ENCODE measurements at places on chromosomes 16 and 17.

DNA sequence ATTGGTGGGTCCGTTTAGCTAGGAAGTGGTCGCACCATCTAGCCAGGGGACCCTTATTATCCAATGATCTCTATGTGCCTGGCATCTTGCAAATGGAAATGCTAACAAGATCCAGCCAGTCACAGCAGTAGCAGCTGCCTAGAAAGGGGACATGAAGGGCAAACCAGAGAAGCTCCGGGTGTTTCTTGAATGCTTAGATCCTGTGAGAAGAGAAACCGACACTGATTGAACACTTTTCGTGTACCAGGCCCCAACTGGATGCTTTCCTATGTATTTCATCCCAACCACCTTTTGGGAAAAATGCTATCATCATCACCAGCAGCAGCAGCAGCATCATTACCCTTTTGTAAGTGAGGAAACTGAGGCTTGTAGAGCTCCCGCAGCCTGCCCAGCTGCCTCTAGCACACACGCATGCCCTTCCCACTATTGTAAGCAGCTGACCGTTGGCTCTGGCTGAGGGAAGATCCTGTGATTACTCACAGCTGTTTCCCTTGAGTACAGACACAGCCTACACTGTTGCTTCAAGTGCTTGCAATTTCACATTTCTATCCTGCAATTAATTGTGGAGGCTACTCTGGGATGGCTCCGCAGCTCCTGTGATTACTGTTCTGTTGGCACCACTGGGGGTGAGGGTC lies 180.7 kb upstream of the CACNG5 start:
- no peak for DNase-seq

GRCh38 chr17:15232517-15232915 lies 32.6 kb downstream of the PMP22 start:
- DNase-seq = no peak

DNA sequence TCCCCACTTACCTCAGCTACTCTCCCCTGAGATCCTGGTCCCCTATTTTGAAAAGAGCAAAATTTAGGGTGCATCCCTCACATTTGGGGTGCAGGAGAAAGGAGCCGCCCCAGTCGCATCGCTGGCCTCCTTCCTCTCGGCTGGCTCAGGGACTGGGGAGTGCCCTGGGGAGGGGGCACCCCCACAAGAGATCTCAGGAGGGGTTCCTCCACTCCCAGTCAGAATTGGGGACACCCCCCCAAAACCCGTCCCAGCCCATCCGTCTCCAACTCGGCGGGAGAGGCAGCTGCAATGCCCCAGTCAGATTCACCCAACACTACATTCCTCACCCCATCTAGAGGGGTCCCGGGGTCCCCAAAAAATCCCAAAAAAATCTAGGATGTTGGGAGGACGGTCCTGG lies 3.5 kb upstream of the BCL6B start:
- no peak for DNase-seq

- DNase-seq = no peak
These were observed 348.2 kb downstream of the CDH11 start for GRCh38 chr16:64773638-64774037.

DNA sequence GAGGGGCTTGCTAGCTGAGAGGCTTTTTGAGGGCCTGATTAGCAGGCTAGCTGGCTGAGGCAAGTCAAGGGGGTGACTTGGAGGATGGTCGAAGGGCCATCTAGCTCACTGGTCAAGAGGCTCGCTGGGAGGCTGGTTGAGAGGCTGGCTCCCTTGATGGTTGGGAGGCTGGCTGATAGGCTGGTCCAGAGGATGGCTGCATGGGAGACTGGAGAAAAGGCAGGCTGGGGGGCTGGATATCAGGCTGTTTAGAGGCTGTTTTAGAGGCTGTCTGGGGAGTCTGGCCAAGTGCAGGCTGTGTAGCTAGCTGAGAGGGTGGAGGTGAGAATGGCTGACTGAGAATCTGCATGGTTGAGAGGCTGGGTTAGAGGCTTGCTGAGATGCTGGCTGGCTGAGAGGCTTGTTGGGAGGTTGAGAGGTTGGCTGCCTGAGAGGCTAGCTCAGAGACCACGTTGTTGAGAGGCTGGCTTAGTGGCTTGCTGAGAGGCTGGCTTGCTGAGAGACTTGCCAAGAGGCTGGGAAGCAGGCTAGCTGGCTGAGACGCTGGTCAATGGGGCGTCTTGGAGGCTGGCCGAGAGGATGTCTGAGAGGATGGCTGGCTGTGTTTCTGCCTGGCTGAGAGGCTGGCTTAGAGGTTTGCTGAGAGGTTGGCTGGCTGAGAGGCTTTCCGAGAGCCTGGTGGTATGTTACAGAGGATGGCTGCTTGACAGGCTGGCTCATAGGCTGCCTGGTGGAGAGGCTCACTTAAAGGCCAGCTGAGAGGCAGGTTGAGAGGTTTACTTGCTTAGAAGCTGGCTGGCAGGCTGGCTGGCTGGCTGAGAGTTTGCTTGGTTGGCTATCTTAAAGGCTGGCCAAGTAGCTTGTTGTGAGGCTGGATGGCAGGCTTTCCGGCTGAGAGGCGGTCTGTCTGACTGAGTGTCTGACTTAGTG lies 36.6 kb upstream of the ACSM2B start:
- no peak for DNase-seq

- DNase-seq = no peak
These were observed 527 bp downstream of the UNC45B start for GRCh38 chr17:35148144-35148543.

GRCh38 chr17:76255801-76256429 lies 9.2 kb upstream of the UBALD2 start:
- DNase-seq = no peak

- DNase-seq = no peak
These were observed 893 bp upstream of the ODF4 start for GRCh38 chr17:8338753-8339140.

DNA sequence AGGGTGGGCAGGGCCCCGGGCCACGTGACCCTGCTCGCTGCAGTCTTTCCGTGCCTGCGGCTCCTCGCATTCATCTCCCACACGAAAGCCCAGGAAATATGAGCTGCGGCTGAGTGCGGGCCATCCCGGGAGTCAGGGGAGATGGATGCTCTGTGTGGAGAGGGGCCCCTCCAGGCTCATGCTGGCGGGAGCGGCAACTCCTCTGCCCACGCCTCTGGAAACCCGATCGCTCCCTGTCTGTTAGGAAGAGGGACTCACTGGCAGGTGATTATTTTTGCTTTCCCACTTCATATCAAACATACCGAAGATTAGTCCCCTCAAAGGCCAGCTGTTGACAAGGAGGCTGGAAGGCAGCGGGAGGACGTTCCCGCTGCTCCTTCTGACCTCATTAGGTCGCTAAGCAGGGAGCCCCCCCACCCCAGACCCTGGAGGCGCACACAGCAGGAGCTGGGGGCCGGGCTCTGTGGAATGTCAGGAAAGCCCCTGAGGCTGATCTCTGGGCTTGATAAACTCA lies 228.5 kb downstream of the FOXL1 start:
- no peak for DNase-seq

- no peak for DNase-seq
These were observed 17.6 kb upstream of the HELZ start for GRCh38 chr17:67262435-67263117.

GRCh38 chr17:30961209-30962188 lies 9.3 kb upstream of the RNF135 start:
- DNase-seq = no peak

DNA sequence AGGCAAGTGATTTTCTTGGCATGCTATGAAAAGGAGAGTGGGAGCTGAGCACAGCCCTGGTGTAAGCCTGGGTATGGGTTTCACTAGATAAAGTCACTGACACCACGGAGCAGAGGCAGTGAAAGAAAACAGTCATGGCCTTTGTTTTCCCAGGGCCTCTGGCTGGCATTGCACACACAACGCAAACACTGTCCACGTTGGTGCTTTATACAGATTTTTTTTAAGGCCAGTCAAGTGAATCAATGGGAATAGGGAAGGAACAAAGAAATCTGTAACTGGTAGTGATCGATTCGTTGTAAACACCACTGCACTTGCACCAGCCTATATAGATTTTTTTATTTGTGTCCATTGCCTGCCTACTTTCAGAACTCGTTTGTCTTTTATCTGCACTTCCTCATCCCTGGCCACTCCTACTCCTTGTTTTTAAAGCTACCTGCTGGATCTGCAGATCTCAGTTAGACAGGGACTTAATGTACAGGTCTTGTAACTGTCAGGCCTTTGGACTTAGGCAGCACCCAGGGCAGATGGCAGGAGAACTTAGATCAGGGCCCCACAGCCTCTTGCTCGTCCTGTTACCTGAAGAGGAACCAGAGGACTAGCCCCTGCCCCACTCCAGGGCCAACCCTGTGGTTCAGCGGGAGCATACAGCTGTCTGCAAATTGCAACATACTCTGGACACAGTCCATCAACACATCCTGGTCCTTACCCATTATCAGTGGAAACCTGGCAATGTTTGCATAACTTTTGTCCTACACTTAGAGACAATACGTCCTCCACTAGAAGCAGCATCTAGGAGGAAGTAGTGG lies 10.6 kb upstream of the TMIGD1 start:
- peak; percentile 37 for DNase-seq

- no peak for DNase-seq
These were observed 4.0 kb upstream of the ZC3H18 start for GRCh38 chr16:88566158-88566557.

GRCh38 chr16:2795395-2796143 lies 2.7 kb upstream of the PRSS41 start:
- no peak for DNase-seq

DNA sequence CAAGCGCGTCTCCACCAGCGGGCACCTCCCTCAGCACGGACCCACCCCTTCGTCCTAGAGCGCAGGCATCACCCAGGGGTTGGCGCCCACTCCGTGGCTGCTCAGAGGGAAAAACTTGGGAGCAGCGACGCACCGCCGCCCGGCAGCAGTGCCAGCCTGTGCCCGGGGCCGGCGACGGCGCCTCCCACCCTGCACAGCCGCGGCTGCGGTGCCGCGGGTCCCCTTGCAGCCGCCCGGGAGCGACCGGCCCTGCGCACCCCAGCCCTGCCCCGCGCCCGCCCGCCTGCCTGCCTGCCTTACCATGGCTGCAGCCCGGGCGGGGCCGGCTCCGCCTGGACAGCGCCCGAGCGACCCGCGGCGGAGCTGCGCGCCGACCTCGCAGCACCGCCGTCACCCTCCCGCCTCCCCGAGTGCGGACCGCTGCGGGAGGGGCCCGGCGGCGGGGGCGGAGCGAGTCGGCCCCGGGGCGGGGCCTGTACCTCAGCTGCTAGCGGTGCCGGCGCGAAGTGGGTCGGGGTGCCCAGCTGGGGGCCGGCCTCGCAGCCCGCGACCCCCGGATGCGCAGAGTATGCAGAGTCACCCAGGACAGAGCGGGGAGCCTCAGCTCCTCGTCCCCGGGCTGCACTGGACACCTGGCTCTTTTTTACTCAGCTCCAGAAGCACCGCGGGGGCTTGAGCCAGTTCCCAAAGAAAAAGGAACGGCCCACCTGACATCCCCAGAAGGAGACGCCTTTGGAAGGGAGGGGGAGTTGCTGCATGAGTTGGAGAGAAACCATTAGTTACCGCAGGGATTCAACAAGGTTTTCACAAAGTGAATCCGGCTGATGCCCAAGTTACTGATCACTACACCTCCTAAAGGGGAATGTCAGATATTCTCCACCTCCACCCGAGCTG lies 17.5 kb upstream of the MTMR4 start:
- DNase-seq = no peak

DNA sequence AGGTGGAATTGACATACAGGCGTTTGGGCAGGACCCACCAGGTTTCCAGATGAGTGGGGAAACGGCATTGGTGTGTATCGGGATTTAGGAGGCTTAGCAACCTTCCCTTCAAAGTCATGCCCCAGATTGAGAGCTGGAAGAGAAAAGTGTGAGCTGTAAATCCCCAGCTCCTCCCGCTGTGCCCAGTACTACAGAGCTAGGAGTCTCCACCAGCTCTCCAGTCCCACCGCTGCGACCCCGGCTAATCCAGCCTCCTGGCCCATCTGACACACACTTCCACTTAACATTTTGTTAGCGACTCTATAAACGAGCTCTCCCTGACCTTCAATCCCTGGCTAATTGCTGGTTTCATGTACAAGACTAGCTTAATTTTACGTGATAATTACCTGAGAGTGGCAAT lies 29.9 kb upstream of the LHX1 start:
- no peak for DNase-seq

DNA sequence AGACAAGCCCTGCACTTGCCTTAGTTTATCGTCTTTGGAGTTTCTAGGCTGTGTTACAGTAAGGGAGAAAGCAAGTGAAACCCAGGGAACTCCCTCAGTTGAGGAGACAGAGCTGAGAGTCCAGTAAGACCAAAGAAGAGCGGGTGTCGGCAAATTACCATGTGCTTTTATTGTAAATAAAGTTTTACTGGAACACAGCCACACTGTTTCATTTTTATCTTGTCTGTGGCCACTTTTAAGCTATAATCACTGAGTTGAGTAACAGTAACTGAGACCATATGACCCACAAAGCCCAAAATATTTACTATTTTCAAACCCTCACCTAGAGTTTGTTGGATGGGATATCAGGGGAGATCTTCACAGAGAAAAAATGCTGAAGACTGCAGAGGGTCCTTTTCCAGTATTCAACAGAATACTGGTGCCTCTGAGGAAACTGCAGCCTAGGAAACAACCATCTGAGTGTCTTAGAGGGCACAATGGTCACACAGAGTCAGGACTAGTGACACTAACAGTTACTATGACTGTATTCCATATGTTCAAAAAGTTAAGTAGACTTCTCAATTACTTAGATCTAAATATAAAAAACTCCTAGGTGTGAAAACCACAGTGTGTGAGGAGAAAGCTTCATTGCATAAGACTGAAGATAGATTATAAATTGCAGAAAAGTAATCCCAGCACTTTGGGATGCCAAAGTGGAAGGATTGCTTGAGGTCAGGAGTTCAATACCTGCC lies 351.1 kb upstream of the TBX2 start:
- no peak for DNase-seq

DNA sequence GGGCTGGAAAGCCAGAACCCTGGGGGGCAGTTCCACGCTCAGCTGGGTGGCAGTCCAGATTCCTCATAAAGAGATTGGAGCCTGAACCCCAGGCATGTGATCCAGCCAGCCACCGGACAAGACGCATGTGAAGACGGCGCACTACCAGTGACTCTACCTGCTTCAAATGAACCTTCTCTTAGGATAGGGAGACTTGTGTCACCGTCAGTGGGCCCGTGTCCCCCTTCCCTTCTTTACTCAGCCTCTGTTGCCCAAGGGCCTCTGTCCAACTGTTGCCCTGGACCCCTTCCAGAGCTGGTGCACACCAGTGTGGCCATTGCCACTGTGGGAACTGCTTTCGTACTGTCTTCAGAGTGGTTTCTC lies 18.2 kb downstream of the CLUAP1 start:
- no peak for DNase-seq

DNA sequence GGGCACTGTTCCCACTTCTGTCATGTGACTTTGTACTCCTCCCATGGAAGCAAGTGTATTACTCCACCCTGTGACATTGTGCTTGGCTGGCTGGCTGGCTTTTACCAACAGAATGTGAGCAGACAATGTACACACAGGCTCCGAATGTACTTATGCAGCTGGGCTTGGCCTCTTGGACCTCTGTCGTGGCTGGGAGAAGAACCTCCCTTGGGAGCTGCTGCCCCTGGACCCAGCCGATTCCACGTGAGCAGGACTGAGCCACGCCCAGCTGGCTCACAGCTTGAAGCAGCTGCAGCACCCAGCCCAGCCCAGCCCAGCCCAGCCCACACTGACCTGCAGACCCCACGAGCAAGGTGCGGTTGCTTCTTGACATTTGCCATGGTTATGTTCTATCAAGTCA lies 177.5 kb downstream of the RBFOX3 start:
- DNase-seq = no peak

All from SIG-M5 (cell line).